ENCODE measurements at places on chromosomes 13 and 19.

GRCh38 chr19:35293808-35294207, 1.8 kb downstream of the MAG start:
- no peak for DNase-seq

DNA sequence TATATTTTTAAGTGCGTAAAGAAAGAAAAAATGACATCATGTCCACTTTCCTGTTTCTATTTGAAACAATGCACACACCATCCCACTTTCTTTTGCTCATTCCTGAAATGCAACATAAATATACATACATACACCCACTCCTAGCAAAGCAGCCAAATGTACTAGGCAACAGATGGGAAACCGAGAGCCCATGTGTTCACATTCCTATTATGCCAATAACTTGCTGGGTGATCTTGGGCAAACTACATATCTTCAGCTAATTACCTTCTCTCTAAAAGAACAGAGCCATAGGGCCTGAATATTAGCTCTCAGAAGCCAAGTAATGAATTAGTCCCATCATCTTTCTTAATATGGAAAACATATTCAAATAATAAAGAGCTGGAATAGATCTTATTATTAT, 610.6 kb upstream of the ATXN8OS start:
- DNase-seq: no peak

DNA sequence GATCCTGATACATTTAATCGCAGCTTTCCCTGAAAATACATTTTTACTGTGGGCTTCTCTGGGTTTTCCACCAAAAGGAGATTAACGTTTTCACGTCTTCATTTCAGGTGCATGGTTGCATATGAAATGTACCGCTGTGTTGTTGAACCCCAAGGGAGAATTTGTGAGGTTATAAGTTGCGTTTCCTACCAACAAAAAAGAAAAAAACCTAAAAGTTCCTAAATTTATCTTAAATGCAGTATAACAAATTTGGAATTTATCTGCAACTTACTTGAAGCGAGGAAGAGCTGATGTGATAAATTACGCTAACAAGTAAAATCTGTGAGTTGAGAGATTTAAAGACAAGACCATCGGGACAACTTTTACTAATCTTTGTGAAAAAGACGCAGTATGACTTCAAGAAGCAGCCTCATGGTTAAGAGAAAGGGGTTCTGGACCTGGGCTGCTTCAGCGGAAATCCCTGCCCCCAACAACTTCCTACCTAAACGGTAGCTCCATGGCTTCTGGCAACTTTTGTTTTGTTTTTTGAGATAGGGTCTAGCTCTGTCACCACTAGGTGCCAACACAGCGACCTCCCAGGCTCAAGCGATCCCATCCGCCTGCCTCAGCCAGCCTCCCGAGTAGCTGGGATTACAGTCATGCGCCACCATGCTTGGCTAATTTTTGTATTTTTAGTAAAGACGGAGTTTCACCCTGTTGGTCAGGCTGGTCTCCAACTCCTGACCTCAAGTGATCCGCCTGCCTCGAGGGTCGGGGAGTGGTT, 958 bp upstream of the OBI1 start:
- no peak for DNase-seq

DNA sequence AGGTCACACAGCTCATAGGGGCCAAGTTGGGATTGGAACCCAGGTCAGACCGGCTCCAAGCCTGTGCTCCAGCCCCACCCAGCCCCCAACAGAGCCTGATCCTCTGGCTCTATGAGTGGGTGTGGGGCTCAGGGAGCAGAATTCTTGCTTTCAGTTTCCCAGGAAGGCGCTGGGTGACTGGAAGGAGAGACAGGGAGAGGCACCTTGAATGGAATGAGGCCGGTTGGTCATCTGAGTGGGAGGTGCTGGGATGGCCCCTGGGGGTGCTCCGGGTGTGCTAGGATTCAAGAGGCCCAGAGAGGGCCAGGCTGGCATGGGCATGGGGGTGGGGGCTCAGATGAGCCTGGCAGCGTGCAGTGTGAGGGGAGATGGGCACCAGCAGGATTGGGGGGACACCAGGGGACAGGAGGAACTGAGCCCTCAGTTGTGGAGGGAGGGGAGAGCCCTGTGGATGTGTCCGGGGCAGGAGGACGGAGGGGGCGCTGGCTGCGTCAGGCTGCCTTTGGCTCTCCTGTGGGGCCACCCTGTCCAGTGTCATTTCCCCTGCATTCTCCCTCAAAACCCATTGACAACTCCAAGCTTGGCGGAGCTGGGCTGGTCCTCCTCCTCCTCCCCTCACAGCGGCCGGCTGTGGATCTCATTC, 31.2 kb upstream of the ANKRD10 start:
- DNase-seq: no peak

- no peak for DNase-seq
These were observed 292.4 kb downstream of the EFNB2 start for GRCh38 chr13:106243011-106243565.

DNA sequence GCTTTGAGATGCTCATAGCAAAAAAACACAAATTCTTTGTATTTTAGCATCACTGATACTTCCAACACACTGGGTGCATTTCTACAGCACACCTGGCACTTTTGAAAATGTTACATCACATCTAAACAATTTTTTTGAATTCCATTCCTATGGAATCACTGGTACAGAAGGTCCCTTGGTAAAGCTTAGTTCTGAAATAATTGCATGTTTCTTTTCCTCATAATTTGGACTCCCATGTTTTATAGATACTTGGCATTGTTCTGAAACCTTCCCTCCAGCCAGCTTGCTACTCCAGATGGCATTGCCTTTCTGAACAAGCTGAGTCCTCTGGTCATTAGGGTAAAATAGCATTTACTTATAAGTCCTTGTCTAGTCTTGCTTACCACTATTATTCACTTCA, 481.3 kb upstream of the GPC6 start:
- DNase-seq: no peak

DNA sequence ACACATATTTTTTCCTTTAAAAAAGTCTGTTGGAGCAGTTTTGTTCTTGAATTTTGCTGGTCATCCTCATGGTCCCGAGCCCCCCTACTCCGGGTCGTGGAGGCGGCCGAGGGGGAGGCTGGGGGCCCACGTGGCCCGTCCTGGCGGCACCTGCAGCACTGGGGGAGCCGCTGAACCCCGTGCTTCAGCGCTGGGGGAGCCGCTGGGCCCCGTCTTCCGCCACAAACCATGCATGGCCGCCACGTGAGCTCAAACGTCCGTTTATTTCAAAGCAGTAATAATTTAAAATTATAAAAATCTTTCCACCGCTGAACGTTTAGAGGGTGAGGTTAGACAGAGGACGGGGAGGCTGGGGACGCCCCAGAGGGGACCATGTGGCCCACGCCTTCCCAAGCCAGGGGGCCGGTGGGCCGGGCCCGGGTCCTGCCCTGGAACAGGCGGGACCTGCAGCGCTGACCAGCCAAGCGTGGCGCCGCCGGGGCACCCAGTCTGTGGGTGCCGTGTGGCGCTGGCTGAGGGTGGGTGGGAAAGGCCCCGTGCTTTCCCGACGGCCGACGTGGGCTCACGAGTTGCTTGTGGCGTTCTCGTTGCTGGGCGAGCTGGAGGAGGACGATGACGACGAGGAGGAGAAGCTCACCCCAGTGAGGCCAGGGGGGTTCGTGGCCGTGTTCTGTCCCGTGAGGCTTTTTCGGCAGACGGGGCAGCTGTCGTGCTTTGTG, 8.0 kb downstream of the FGF22 start:
- no peak for DNase-seq

GRCh38 chr19:8149261-8150094, at the start of gene FBN3:
Gene FBN3, minus strand, starts transcription at chr19:8149592. Its CDS starts 2,112 bp downstream, at chr19:8147480.
- DNase-seq: no peak

- DNase-seq: no peak
These were observed 31.3 kb upstream of the FOXO1 start for GRCh38 chr13:40697711-40698110.

DNA sequence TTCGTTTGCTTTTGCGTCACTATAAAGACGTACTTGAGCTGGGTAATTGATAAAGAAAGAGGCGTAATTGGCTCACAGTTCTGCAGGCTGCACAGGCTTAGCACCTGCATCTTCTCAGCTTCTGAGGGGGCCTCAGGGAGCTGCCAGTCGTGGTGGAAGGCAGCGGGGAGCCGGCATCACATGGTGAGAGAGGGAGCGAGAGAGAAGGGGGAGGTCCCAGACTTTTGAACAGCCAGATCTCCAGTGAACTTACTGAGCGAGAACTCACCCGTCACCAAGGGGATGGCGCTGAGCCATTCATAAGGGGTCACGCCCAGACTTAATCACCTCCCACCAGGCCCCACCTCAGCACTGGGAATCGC, 58.7 kb upstream of the F7 start:
- DNase-seq: no peak

DNA sequence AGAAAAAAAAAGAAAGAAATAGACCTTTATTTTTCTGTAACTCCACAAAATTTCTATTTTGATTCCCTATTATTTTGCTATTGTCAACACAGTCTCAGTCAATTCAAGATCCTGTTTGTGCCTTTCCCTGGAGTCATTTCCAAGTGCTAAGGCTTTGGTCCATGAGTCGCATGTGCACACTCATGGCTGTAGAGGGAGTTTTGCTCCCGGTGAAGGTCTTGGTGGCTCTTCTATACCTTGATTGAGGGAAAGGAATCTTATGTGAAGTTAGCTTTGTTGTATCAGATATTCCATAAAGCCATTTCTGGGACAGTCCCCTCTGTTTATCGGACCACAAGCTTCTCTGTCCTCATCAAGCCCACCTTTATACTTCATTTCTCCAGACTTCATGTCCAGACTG, 58.7 kb upstream of the ALOX5AP start:
- no peak for DNase-seq

DNA sequence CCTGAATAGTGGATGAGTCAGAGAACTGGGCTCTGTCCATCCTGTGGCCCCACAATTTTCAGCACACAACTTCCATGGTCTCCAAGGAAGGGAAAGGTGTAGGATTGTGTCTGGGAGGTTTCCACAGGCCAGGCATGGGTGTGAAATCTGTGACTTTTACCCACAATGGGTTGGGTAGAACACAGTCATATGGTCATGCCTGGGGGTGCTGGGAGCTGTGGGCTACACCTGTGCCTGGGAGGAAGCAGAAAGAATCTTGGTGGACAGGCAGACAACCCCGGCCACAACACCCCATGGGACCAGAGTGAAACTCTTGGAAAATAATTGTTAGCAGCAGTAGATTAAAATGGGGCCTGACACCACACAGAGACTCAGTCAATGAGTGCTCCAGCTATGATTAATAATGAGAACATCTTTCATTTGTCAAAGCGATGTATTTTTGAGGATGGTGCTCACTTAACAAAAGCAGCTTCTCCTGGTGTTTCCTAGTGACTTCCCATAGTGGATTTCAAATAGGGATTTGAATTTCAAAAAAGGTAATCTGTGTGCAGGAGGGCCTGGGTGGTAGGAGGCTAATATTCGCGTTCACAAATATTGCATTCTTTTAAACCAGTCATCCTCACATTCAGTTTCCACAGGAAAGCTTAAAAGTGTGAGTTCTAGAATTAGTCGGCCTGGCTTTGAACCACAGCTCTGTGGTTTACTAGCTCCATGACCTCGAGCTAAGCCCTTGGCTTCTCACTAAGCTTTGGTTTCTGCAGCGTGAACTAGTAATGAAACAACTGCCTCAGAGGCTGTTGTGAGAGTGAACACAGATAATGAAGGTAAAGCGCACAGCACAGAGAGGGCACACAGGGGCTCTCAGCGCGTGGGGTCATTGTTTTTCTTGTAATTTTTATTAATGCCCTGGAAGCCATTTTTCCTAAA, 89.3 kb upstream of the UQCRFS1 start:
- no peak for DNase-seq

- peak; percentile 61 for DNase-seq
These were observed 19.0 kb upstream of the GPI start for GRCh38 chr19:34345947-34346351.

GRCh38 chr19:53130506-53130905, 2.2 kb downstream of the ZNF415 start:
- DNase-seq: no peak

DNA sequence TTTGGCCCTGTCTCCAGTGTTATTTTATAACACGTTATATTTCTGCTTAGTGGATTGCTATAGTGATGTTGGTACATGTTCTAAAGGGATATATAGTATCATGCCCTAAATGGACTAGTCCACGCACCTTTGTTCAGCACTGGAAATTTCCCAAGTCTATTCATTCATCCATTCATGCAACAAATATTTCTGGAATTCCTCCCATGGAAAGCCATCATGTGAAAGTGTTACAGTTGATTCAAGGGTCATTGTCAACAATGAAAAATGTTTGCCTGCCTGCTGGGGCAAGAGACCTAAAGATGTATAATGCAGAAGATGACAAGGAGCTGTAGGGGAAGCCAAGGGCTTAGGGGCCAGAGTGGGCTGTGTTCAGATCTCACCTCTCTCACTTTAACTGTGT, 10.8 kb upstream of the HSPH1 start:
- no peak for DNase-seq

DNA sequence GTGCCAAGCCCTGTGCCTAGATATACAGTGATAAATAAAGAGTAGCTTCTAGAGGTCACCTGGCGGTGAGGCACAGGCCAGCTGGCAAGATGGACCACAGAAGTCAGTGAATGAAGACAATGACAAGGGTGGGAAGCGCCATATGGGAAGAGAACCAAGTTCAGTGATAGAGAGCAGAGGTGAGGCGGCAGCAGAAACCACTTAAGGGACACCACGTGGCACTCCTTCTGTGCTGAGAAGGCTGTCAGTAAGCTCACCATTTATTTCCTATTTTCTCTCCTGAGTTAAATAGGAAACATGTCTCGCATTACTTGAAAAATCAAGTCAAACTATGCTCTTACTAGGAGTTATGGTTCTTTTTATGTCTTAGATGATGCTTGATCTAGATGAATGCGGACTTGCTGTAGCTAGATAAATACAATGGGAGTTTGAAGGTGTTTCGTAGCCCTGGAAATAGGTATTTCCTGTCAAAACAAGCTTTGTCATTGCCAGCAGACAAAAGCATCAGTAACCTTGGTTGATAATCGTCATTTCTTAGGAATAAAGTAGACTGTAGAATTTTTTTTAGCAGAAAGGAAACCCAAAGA, 17.8 kb downstream of the ALOX5AP start:
- no peak for DNase-seq

- DNase-seq: no peak
These were observed 34.7 kb upstream of the SLITRK6 start for GRCh38 chr13:85833921-85834320.

GRCh38 chr19:17411801-17412200, 6.4 kb upstream of the BST2 start:
- DNase-seq: no peak

GRCh38 chr13:46675016-46675415, 121.9 kb downstream of the ESD start:
- DNase-seq: no peak

- DNase-seq: no peak
These were observed 124.5 kb downstream of the KCTD15 start for GRCh38 chr19:33921165-33921564.

DNA sequence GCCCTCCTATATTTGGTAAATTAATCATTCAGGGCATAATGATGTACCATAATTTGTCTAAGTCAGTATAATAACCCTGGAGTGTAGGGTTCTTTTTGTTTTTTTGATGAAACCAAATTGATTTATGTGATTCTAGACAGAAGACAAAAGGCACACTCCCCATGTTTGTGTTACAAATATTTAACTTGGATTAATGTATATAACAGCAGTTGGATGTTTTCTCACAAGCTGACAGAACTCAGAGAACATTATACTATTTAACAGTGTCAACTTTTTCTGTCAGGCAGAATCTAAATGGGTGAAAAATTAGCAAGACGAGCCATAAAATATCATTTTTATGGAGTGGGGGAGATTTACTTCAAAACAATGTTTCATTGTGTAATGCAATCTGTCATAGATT, 15.2 kb downstream of the CBY2 start:
- DNase-seq: no peak

- DNase-seq: no peak
These were observed 7.9 kb upstream of the WBP4 start for GRCh38 chr13:41053384-41053826.
